HT-29 (cell line): ENCODE measurements at places on chromosomes 4 and X. TPM values are rescaled to one million over a fixed set of nuclear protein-coding genes. Genes with fewer than 3 reads are reported as not detected.

Gene GAB3
- 0.08 TPM in 1 of 2 replicates, not detected in the other for total RNA-seq

- DNase-seq = no peak
Measured at GRCh38 chr4:181796502-181796901, 446.7 kb upstream of the TENM3 start.

Gene TRMT10A
- 2.5 and 3.3 TPM in 2 replicates for total RNA-seq

DNA sequence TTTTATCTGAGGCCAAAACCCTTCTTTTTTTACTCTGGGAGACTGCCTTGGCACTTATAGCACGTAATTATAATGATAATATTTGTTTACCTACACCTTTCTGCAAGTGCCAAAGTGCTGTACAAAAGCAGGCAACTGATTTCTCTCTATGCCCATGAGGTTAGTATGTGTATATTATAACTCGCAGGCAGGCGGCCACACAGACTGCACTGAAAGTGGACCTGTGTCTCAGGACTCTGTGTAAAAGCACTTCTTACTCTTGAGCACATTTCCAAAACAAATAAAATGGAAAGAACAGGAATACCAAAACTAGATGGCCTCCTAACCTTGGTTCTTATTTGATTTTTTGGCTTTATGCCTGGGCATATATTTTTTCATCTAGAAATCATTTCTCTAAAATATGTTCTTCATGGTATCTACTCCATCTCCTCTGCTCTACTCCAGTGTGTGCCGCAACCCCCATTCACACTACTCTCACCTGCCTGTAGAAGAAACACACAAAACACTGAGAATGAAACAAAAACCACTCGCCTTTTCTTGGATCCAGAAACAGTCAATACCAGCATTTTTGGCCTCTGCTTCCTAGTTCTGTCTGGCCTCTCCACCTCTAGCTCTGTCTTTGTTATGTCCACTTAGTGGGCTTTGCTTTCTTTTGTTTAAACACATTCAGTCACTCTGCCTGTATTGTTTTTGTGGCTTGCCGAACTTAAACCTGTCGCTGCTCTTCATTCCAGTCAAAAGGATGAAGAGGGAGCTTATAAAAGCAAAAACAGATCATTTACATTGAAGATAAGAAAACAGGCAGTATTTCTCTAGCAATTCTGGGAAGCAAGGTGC is 934.5 kb upstream of the TENM3 start:
- no peak for DNase-seq

Gene COQ2
- total RNA-seq = 14.6 and 19.3 TPM in 2 replicates

Gene CFI
- total RNA-seq = 0.20 TPM in 1 of 2 replicates, not detected in the other

DNA sequence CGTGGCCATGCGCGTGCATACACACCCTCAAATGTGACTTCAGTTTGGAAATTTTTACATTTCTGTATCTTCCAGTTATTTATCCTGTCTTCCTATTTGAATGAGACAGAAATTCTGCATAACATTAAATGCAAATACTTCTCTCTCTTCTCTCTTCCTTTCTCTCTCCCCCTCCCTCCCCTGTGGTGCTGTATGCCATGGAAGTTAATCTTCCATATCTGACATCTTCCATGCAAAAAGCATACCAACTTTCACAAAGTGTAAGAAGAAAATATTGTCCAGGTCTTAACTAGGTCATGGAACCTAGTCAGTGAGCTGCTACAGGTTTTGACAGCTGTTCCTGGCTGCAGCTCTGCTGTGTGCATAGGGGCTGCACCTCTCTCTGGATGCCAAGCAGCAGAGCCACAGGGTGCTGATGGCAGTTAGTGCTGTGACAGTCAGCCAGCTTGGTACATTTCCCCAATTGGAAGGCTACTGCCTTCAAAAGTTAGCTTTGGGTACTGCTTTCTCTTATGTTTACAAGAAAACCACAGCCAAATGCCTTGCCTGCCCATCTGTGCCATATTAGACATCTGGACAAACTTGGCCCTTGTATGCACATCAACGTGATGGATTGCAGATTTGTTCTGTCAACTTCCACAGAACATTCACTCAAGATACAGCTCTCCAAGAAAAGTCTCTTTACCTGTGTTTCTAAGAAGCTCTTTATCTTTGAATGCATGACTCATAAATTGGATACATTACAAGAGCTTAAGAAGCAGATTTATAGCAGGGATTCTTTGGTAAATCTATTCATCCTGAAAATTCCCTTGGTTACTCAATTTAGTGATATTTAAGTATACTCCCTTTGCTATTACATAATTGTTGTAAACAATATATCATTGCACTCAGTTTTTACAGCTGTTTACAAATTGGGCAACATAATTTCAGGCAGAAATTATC is 623.8 kb downstream of the EPHA5 start:
- DNase-seq = peak; percentile 67

Gene ERVMER34-1
- total RNA-seq = 2.9 and 4.6 TPM in 2 replicates

DNA sequence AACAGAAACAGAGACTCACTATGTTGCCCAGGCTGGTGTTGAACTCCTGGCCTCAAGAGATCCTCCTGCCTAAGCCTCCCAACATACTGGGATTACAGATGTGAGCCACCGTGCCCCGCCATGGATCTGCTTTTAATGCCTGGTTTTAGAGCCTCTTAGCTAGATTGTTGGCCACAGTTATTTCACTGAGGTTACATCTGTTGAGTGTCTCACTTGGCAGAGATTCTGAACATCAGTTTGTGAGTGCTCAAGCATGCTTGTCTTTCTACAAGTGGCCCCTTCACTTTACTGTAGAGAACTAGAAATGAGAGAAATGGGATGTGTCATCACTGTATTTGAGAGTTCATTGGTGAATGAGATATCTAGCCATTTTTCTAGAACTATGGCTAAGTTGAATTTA is 218.5 kb downstream of the APBB2 start:
- no peak for DNase-seq

- DNase-seq = no peak
Measured at GRCh38 chr4:184103527-184104264, 114.0 kb downstream of the ENPP6 start.
